Fibroblast of skin of left quadriceps (primary cell): ENCODE measurements at places on chromosomes 13 and 19.
A peak's percentile ranks its signal among the peaks of the same experiment; 100 is the strongest.

DNA sequence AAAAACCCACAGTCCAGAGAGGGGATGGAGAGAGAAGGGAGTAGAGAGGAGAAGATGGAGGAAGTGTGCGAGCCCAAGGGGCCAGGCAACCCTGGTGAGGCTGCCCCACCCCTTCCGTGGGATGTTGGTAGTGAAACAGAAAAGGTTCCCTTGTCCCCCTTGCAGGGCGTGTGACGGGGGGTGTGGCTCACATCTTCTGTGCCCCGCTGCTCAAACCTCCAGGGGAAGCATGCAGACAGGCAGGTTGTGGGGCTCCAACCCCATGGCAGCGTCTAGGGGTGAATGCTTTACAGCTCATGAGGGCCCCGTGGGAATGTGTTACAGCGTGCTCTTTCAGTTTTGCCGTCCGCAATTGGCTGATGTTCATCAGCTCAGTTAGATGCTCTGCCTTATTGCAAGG, 14.7 kb upstream of the EVI5L start:
- no peak for DNase-seq

- DNase-seq, result no peak
Measured at GRCh38 chr19:35736913-35737886, 5.1 kb downstream of the IGFLR1 start.

DNA sequence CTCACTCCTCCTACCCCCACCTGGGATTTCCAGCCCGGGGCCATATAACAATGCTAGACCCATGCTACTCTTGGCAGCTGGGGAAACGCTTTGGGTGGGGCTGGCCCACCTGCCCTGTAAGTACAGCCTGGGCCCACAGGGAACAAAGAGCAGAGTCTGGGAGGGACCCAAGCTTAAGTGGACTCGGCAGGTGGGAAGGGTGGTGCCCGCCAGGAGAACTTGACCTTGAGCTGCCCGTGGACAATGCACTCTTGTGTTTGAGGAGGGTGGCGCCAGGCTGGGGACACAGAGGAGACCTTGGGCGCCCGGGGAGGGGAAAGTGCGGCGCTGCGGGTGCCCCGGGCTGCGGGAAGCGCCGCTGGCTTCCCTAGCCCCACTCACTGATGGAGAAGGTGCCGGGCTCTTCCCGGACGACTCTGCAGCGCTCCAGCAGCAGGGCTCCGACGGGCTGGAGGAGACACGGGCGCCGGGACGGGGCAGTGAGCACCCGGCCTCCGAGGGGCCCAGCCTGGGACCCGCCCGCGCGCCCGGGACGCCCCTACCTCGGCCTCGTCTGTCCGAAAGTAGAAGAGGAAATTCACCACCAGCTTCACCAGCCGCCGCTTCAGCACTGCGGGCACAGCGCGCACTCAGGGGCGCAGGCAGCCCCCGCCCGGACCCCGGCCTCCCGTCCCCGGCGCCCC, 607 bp downstream of the PLEKHJ1 start:
- no peak for DNase-seq

GRCh38 chr19:17997969-17998826, 9.8 kb upstream of the ARRDC2 start:
- DNase-seq, result no peak

DNA sequence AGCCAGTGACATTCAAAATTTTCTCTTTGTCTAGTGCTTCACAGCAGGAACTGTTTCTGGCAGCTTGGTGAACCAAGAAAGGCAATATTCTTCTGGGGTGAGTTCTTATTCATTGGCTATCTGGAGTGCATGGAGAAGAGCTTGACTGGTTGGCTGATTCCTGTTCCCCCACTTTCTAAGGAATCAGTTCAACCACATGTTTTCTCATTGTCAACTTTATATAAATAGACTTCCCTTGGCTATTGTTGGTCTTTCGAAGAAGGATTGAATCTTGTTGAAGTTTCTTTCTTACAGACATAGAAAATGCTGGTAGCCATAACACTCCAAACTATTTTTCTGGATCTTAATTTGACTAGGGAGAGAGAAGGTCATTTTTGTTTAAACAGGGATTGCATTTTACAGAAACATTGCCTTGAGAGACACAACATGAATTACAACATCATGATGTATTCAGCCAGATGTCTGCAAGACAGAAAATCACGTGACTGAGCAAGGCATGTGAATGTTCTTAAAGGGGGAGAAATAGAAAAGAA, 85.2 kb downstream of the EDNRB start:
- peak; percentile 30 for DNase-seq

DNA sequence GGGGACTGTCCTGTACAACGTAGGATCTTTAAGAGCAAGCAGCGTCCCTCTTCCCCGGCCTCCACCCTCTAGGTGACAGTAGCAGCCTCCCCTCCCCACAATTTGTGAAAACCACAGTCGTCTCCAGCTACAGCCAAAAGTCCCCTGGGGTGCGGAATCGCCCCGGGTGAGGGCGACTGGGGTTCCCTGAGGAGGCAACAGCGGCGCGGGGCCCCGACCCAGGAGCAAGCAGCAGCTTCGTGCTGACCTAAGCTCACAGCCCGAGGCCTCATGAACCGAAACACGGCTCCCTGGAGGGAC, 322 bp downstream of the ZNF558 start:
- DNase-seq, result no peak

- no peak for DNase-seq
Measured at GRCh38 chr13:76245211-76245610, 609.1 kb downstream of the LMO7 start.

- DNase-seq, result no peak
Measured at GRCh38 chr13:21282065-21282464, 105.6 kb downstream of the MRPL57 start.

DNA sequence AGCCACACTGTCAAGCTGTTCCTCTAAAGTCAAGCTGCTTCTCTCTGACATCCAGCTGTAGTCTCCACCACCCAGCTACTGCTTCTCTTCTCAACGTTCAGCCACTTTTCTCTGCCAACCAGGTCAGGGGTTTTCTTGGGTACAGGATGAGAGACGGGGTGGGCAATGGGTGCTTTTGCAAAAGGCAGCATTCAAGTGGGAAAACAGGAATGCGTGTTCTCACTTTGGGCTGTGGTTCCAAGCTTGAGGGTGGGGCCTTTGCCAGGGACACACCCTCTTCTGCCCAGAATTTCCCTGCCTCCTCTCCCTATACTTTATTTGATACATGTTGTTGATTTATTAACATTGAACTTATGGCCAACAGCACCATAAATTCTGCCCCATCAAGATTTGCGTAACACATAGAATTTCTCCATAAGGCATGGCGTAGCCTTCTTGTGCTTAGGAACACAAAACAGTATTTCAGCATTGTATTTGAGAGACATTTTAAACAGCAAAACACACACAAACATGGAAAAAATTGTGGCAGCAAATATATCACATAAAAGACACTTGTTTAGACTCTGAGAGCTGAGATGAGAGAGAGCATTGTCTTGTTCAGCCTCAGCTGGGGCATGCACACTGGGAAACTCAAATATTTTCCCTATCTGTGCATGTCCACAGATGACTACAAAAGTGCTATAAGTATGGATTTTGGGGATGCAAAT, 392.8 kb downstream of the SLITRK6 start:
- DNase-seq, result no peak

DNA sequence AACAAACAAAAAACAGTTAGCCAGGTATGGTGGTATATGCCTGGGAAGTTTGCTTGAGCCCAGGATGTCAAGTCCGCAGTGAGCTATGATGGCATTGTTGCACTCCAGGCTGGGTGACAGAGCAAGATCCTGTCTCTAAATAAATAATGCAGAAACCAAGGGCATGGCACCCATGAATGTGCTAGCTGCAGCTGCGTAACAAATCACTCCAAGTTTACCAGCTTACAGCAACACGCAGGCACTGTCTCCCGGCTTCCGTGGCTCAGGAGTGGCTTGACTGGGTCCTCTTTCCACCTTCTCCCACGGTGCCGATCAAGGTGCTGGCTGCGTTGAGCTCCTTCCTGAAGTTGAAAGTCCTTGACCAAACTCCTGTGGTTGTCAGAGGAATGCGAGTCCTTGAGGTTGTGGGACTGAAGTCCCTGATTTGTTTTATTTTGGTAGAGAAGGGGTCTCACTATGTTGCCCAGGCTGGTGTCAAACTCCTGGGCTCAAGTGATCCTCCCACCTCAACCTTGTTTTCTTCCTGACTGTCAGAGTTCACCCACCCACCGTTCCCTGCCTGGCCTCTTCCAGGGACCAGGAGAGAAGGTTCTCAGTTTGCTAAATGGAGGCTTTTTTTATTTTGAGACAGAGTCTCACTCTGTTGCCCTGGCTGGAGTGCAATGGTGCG, 13.2 kb upstream of the ONECUT3 start:
- no peak for DNase-seq

- no peak for DNase-seq
Measured at GRCh38 chr13:50991579-50992521, 82.3 kb downstream of the RNASEH2B start.

DNA sequence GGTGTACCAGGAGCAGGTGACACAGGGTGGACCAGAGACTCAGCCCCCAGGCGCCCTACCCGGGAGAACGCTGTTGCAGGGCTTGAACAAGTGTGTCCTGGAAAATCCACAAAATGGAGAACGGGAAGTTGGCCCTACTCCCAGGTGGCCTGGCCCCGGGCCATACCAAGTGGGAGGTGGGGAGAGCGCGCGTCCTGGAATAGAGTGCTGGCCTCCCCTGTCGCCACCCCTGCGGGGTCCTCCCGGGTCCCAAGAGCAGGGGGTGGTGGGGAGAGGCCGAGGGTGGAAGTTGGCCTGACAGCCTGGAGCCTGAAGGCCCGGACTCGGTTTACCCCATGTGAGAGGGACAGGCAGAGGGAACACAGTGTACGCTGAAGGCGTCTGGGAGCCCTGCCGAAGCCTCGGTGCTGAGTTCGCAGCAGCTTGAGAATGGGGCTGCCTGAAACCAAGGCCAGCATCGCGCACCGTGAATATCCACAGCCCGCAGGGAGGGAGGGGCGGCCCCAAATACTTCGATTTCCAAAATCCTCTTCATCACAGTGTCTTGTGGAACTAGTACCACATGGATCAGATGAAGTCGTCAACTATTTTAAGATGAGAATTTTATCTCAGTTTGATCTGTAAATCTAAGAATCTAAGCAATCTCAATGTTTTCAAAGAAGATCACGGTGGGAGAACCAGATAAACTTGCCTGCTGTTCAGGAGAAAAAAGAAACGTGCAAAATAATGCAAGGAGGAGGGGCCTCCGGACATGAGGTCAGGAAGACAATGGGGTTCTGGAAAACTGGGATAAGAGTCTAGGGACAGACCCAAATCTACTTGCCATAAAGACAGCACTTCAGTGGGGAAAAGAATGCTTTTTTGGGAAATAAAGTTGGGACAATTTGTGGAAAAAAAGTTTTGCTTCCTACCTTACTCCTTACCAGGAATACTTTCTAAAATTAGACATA, 10.4 kb upstream of the KLF16 start:
- no peak for DNase-seq

DNA sequence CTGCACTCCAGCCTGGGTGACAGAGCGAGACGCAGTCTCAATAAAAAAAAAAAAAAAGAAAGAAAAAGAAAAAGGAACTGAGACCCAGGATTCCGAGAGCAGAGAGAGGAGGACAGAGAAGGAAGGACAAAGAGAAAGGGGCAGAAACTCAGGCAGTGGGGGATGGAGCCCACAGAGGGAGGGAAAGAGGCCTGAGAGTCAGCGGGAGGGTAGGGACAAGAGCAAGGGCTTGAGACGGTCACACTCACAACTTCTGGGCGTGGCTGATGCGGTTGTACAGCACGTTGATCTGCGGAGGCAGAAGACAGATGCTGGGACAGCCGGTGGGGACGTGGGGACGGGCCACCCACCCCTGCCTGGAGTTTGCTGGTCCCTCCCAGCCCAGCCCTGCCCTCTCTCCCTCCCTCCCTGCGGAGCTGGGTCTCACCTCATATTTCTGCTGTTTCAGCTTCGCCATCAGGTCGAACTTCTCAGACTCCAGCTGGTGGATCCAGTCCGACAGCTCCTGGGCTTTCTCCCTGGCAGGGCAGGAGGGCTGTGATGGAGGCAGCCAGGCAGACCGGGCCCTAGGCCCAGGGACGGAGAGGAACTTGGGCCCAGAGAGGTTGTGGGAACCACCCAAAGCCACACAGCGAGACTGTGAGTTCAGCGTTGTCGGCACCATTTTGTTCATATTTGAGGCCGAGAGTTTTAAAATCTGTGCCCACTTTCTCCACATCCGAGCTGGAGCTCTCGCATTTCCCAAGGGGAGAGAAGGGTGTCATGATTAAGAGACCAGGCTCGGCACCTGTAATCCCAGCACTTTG, 15.2 kb downstream of the TNNT1 start:
- no peak for DNase-seq

DNA sequence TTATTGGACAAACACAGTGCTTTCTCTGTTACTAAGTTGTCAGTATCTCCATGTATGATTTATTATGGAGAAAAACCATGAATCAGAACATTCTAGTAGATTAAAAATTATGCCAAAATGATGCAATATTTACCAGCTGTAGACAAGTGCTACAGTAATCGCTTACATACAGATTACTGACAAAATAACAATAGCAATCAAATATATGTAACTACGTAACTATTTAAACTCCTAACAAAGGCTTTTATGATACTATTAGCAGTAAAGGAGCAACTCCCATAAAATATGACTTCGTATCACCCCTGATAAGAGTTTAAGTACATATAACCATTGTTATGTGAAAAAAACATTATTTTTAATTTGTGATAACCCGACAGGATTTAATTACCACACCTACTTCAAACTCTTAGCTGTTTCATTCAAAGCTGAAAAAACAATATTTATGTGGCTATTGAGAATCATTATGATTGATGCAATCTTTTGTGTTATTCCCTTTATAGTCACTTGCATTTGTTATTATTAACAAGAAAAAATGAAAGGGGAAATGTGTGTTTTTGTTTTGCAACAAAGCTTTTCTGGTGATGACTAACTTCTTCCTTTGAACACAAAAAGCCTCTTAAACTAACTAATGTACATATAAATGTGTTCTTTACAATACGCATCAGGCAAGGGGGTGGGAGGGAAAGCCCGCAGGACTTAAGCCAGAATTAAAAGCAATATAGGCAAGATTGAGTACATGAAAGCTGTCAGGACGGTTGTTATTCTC, 147.4 kb downstream of the ABCC4 start:
- DNase-seq, result no peak

GRCh38 chr19:30669329-30670010, 297.3 kb downstream of the ZNF536 start:
- DNase-seq, result no peak

GRCh38 chr19:15180451-15181390, 20.1 kb downstream of the NOTCH3 start:
- DNase-seq, result no peak

DNA sequence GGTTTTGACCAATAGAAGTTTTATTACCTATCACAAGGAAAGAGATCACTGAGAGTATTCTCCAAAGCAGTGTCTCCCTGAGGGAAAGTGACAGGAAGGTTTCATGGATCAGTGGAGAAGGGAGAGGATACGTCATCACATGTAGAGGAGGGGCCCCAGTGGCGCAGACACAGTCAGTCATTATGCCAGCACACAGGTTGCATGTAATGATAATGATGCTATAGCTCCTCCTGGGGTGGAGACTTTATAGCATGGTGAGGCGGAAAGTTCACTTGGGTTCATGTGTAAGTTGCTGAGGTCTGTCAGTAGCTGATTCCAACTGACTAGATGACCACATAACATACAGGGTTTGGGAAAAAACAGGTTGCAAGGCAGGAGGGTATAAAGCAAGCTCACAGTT, 88.8 kb downstream of the FNDC3A start:
- no peak for DNase-seq
